Glomerular endothelial cell (primary cell): ENCODE measurements at places on chromosomes 6 and 20.

DNA sequence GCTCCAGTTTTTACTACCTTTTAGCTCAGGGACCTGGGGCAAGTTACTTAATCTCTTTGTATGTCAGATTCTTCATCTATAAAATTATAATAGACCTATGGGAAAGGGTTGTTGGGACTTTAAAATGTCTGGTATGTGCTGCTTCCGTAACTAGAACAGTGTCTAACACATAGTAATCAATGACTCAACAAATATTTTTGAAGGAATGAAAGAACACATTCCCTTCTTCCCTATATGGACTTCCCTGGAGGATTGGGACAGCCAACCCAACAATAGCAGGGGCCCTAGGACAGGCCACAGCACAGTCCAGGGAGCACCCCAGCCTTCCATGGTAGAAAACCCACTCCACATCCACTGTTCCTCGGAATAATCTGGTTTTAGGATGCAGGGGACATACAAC, 50.7 kb upstream of the TPD52L1 start:
- DNase-seq = peak; percentile 54

- no peak for DNase-seq
These were observed 37.5 kb upstream of the MC3R start for GRCh38 chr20:56211051-56211450.

GRCh38 chr6:110468731-110469130, 7.7 kb downstream of the SLC22A16 start:
- no peak for DNase-seq

GRCh38 chr20:2305479-2305878, 9.7 kb downstream of the TGM3 start:
- DNase-seq = no peak

DNA sequence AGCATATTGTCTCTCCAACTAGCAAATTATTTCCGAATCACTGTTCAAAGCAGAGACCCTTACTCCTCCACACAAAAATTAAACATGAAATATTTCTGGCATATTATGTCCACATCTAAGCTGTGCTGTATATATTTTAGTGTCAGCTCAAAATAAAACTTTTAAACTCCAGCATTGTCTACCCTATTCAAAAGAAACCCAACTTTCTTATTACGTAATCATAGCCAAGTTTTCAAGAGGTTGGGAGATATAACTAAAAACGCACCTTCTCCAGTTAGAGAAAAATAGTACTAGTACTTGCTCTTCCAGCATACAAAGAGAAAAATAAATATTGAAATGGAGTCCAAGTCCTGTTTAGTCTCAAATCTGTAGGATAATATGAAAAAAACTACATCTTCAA, 24.1 kb upstream of the TFAP2D start:
- no peak for DNase-seq
